ENCODE measurements at places on chromosomes 7 and 10. TPM values are rescaled to one million over a fixed set of nuclear protein-coding genes. Genes with fewer than 3 reads are reported as not detected.

The TEX47 gene
- not detected for total RNA-seq

The ITIH2 gene
- not detected for total RNA-seq

The TMEM236 gene
- total RNA-seq, result 0.07 TPM

The CCL24 gene
- total RNA-seq, result not detected

The EEPD1 gene
- total RNA-seq, result 3.8 TPM

The UCN3 gene
- not detected for total RNA-seq

The PPP1R17 gene
- total RNA-seq, result not detected

The LIPN gene
- total RNA-seq, result not detected

The PON1 gene
- total RNA-seq, result not detected

The CYP2C19 gene
- not detected for total RNA-seq

The ADRA2A gene
- 2.0 TPM for total RNA-seq

The IMMP2L gene
- total RNA-seq, result 14.7 TPM

The AOAH gene
- total RNA-seq, result not detected

The PALD1 gene
- total RNA-seq, result 0.40 TPM

The NEUROD6 gene
- not detected for total RNA-seq

The NUTM2D gene
- total RNA-seq, result 1.9 TPM

The CPSF4 gene
- 24.5 TPM for total RNA-seq

The MRLN gene
- not detected for total RNA-seq

All from smooth muscle cell of the pulmonary artery (primary cell).